ENCODE measurements at places on chromosomes 5 and 9. TPM values are rescaled to one million over a fixed set of nuclear protein-coding genes. Genes with fewer than 3 reads are reported as not detected.

The ISL1 gene
- not detected for total RNA-seq

The APBB3 gene
- total RNA-seq = 24.2 TPM

The GHR gene
- 2.9 TPM for total RNA-seq

The SEMA5A gene
- total RNA-seq = 59.4 TPM

The GABRG2 gene
- not detected for total RNA-seq

The ZNF883 gene
- total RNA-seq = 4.7 TPM

The GABRA6 gene
- not detected for total RNA-seq

The FLT4 gene
- 0.16 TPM for total RNA-seq

The CCL21 gene
- total RNA-seq = not detected

The DENND4C gene
- total RNA-seq = 61.7 TPM

The OMD gene
- total RNA-seq = 8.0 TPM

The KIF27 gene
- total RNA-seq = 3.9 TPM

The LCN9 gene
- not detected for total RNA-seq

The PCDHA7 gene
- total RNA-seq = 0.36 TPM

The AIF1L gene
- 0.16 TPM for total RNA-seq

The ARL14EPL gene
- total RNA-seq = 0.32 TPM

The CYSRT1 gene
- 0.32 TPM for total RNA-seq

The ABCA1 gene
- 62.4 TPM for total RNA-seq

The SPAG8 gene
- total RNA-seq = 0.49 TPM

The CORO2A gene
- total RNA-seq = 0.73 TPM

The KIF4B gene
- total RNA-seq = under 0.01 TPM

The LMX1B gene
- total RNA-seq = under 0.01 TPM

The TMEM174 gene
- total RNA-seq = not detected

The MARCHF3 gene
- 1.5 TPM for total RNA-seq

The IRX4 gene
- total RNA-seq = 0.16 TPM
